HL-60 (cell line): ENCODE measurements at places on chromosomes 4 and X.

DNA sequence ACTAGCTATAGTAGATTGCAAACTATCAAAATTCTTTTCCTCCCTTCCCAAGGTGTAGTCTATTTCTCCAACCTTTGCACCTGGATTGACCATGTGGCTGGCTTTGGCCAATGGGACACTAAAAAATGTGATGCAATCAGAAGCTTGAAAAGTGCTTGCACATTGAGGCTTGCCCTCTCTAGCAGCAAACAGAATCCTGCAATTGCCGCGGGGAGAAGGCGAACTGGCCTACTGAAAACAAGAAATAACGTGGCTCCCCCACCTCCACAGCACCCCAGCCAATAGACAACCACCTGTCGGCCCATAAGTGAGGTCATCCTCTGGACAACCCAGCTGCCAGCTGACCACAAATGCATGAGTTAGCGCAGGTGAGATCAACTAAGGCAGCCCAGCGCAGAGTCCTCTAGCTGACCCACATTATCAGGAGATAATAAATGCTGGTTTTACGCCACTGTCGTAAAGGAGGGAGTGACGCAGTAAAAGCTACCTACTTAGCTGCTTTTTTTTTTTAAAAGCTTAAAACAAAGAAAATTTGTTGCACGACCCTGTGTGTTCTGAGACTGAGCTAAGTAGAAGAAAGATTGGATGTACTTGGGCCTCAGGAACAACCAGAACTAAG lies 95.2 kb downstream of the GK start:
- DNase-seq = no peak

DNA sequence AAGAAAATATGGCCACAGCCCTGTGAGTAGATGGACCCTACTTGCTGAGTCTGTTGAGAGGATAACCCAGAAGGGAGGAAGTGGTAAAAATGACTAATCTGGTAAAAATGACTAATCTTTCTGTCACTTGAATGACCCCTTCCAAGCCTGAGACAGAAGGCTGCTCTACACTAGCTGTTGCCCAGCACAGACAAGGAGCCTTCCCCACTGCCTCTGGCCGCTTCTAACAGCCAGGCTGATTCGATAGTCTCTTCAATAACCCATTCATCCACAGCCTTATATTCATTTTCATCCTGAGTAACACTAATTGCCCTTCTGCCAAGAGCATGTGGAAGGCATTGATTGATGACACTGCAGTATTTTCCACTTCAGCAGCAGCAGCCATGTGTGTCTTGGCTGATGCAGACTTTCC lies 18.4 kb downstream of the MAGEB17 start:
- DNase-seq = no peak

DNA sequence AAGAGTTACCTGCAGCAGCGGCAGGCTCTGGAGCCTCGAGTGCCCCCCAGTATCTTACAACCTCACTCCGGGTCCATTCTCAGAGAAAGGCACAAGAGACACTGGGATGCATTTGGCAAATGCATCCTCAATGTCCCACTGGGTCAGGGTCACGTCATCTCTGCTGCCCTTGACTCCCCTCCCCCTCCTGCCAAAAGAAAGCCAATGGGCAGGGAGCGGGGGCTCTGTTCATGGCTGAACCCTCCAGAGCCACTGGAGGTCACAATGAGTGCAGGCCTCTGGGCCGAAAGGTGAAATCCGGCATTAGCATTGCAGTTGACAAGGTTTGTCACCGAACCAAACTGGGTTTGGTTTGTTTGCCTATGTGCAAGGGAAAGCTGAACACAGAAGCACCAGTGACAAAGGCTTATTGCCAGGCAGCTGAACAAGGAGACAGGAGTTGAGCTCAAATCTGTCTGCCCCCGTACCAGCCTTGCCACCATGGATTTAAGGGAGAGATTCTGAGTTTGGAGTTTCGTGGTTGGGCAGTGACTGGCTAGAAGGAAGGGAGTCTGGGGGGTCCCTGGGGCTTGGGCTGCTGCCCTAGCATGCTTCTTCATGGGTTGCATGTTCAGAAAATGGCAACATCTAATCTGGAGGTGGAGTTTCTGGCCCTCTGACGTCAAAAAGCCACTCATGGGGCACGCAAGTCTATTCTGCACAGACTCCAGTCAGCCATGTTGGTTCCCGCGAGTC lies 64.3 kb downstream of the HTRA3 start:
- no peak for DNase-seq

- no peak for DNase-seq
These were observed 39.3 kb upstream of the NHSL2 start for GRCh38 chrX:71871367-71871766.

- DNase-seq = no peak
These were observed 6.8 kb downstream of the ANXA3 start for GRCh38 chr4:78558410-78558809.

- no peak for DNase-seq
These were observed 3.1 kb downstream of the MANBA start for GRCh38 chr4:102757681-102758080.

- no peak for DNase-seq
These were observed 7.2 kb downstream of the GNRHR start for GRCh38 chr4:67746797-67747495.

DNA sequence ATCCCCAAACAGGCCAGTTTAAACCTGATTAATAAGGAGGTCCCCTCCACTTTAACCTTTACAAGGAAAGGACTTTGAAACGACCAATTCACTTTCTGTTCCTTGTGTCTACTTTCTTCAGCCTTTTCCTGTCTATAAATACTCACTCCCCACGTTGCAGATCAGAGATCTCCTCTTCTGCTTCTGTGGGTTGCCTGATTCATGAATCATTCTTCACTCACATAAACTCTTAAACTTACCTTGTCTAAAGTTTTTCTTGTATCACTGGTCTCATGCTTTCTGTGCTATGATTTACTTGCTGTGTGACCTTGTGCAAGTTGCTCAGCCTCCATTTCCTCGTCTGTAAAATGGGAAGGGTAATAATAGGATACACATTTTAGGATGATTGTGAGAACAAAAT lies 236.1 kb downstream of the QDPR start:
- no peak for DNase-seq

- DNase-seq = no peak
These were observed 496.9 kb upstream of the DIPK2B start for GRCh38 chrX:45697591-45697990.

DNA sequence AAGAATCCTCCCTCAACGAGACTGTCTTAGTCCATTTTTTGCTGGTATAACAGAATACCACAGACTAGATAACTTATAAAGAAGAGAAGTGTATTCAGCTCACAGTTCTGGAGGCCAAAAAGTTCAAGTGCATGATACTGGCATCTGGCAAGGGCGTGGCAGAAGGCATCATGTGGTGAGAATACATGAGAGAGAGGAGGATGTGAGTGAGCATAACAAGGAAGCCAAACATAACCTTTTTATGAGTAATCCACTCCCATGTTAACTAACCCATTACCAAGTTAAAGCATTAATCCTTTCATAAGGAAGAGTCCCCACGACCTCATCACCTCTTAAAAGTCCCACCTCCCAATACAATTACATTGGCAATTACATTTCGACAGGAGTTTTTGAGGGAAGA lies 504.6 kb downstream of the IQCM start:
- DNase-seq = no peak

- DNase-seq = no peak
These were observed 14.2 kb downstream of the GRPR start for GRCh38 chrX:16137416-16138107.

DNA sequence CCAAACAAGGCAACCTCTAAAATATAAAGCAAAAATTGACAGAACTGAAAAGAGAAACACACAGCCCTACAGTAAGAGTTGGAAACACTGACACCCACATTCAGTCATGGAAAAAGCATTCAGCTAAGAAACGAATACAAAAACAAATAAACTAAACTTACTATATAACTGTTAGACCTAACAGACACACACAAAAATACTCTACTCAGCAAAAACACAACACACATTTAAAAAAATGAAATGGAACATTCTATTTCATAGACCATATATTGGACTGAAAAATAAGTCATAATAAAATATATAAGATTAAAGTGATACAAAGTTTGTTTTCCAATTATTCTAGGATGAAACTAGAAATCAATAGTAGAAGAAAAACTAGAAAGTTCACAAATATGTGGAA lies 488.8 kb upstream of the POU3F4 start:
- DNase-seq = no peak

- no peak for DNase-seq
These were observed 1.8 kb upstream of the BCORL1 start for GRCh38 chrX:129980540-129981199.

DNA sequence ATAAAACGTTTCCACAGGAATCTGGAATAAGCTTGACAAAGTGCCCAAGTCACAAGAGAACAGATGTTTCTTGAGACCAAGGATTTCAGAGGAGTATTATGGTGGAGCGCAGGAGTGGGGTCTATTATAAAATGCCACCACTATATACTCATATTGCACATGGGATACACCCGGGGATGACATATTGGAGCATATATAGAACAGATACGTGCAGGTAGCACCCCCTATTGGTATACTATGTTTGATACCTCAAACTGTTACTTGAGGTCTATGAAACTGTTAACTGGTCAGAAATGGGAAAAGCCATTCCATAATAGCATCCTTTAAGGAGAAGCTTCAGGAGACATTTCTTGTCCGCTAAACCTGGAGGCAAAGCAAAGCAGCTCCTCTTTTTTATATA lies 86.0 kb downstream of the PCYT1B start:
- peak; percentile 9 for DNase-seq

GRCh38 chr4:73705056-73705432 lies 35.3 kb upstream of the CXCL8 start:
- no peak for DNase-seq
